Activated CD4-positive, alpha-beta T cell treated with anti-CD3 and anti-CD28 coated beads for 36 hours (primary cell): ENCODE measurements at places on chromosomes 3 and 15. TPM values are rescaled to one million over a fixed set of nuclear protein-coding genes. Genes with fewer than 3 reads are reported as not detected.

- DNase-seq = peak; percentile 34
Measured at GRCh38 chr3:171614318-171614921, 154.2 kb upstream of the TNIK start.

CD200R1 gene
- total RNA-seq = 1.5 TPM

FBXL2 gene
- not detected for total RNA-seq

DNA sequence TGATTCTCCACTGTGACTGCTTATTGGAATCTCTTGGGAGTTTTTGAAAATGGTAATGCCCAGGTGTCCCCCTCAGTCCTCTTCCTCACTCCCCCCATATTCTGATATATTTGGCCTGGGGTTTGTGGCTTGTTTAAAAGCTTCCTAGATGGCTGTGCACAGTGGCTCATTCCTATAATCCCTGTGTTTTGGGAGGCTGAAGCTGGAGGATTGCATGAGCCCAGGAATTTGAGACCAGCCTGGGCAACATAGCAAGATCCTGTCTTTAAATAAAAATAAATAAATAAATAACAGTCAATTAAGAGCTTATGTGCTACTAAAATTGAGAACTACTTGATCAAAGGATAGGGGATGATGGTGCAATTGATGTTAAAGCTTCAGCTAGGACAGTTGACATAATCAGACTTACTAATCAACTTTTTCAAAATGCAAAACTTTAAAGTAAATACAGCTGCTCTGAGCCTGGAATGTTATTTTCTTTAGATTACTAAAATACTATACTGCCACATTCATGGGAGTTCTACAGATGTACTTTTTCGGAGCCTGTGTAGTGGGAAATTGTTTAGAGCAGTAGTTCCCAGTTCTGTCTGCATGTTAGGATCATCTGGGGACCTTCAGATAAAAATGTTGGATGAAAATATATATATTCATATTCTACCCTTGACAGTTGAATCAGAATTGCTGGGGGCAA is 33.4 kb downstream of the ARIH1 start:
- DNase-seq = no peak

DNA sequence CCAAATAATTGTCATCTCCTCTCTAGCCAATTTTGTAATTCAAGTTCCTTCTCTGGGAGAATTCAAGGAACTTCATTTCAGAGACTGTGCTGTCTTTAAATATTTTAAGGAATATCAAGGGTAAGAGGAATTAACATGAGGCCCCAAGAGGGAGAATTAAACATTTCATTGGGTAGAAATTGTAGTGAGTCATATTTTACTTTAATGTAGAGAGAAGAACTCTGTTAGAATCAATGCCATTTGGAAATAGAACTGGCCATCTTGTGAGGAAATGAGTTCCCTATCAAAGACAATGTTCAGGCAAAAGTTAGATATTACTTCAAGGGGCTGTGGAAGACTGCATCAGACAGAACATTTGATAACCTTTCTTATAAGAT is 43.5 kb upstream of the TP63 start:
- DNase-seq = no peak

ADGRG7 gene
- not detected for total RNA-seq

FSIP1 gene
- 0.32 TPM for total RNA-seq

SUSD5 gene
- total RNA-seq = not detected

DNA sequence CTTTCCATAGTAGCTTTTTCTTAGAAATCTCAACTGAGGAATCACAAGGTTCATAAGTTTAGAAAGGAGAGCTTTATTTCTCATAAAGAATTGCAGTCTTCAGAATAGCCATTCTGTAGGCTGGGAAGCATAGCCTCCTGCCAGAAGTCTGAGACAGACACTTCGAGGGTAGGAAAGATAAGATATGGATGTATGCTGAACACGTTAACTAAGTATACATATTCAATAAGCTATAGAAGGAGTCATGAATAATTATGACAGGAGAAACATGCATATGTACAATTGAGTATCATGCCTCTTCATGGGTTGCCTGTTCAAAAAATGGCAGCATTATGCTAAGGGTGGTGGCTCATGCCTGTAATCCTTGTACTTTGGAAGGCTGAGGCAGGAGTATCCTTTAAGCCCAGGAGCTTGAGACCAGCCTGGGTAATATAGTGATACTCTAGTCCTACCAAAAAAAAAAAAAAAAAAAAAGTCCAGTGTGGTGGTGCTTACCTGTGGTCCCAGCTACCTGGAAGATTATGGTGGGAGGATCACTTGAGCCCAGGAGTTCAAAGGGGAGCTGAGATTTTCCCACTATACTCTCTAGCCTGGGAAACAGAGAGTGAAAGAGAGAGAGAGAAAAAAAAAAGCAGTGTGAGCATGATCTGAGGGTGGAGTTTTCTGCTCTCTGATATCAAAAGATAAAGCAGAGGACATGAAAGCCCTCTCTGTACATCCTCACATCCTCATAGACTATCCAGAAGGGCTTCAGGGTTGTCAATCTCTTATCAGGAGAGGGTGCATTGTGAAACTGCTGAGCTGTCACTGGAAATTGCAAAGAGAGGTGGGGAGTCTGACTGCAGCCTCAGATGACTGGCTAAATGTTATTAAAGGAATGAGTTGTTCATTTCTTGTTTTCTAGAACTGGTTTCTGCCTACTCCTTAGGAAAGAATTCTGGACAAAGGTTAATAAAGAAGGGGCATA is 23.6 kb upstream of the CADPS start:
- no peak for DNase-seq

KNL1 gene
- 26.2 TPM for total RNA-seq

SQOR gene
- total RNA-seq = 105 TPM

SIDT1 gene
- 19.0 TPM for total RNA-seq

- peak; percentile 68 for DNase-seq
Measured at GRCh38 chr15:98650417-98651035, 2.2 kb downstream of the IGF1R start.

TRIM42 gene
- not detected for total RNA-seq

DNA sequence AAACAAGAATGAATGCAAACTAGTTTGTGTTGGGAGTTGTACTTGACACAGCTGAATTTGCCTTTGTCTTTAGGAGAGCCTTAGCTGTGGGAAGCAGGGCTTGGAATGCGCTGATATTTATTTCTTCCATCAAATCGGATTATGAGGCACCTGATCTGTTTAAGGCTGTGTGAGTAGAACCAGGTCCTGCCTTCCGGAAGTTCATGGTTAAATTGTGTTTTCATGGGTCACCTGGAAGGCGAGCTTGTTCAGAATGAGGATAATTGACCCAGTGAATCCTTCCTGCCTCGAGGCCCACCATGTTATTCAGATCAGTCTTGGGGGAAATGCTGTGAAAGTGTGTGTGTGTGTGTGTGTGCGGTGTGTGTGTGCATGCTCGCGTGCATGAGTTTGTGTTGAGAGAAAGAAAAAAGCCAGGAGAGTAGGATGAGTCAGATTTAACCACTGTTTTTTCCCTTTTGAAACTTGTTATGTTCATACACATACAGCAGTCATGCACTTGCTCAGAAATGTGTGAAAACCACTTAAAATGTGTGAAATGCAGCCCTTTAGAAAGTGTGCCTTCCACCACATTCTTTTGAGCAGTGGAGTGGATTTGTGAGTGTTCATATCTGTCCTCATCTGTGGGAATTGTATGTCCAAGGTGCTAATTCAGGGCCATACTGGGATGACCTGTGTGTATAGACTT is 36.7 kb downstream of the SMAD3 start:
- DNase-seq = peak; percentile 65

PTPN23 gene
- 25.9 TPM for total RNA-seq

- DNase-seq = no peak
Measured at GRCh38 chr3:27625864-27626263, 96.3 kb downstream of the EOMES start.

MYO5A gene
- total RNA-seq = 22.5 TPM

DNA sequence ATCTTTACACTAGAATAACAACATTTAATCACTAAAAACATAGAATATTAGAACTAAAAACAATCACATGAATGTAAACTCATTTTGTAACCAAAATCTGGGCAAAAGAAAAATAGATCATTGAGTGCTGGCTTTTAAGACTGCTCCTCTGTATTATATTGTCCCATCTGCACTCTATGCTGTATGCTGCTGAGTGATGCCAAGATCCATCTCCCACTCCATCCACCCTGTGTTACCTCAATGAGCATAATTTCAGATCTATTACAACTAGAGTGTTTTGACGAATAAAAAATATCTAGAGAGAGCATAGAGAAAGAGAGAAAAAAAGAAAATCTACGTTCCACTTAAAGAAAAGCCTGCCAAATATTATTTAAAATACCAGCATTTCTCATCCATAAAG is 1060.4 kb downstream of the ZPLD1 start:
- DNase-seq = no peak

SKOR1 gene
- 0.18 TPM for total RNA-seq

TLR9 gene
- 0.59 TPM for total RNA-seq

- DNase-seq = no peak
Measured at GRCh38 chr3:21544076-21544462, 206.9 kb downstream of the ZNF385D start.

GRCh38 chr15:63135804-63136203 is 14.1 kb downstream of the LACTB start:
- DNase-seq = no peak

C3orf85 gene
- total RNA-seq = not detected

DNA sequence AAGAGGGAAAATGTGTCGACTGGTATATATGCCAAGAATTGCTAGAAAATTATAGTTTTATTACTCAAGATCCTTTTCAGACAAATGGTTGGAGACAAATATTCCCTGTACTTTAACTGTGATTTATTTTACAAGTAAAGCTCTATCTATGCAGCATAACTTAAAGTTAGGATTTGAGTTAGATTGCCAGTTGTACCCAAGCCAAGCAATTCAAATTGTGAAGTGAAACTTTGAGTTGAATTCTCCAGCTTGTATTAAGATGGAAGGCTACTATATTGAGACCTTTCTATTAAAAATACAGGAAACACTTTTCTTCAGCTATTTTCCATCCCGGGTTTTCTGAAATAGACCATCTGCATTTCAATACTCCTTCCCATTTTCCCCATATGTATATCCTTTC is 333.1 kb upstream of the RBMS3 start:
- no peak for DNase-seq

CPNE4 gene
- not detected for total RNA-seq

DNA sequence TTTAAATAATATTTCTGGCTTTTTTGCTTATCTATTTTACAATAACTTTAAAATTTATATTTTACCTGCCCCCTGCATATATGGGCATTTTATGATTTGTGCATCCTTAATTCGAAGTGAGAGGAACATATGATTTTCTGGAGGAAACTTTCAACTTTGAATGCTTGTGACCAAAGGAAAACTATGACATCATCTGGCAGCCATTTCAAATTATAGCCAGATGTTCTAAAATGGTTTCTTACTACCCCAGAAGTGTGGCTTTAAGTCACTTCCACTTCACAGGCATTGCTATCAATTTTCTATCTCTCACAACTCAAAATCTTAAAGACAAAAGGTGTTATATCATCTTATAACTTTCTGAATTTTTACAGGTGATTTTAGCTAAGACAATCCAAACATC is 508.8 kb downstream of the RBMS3 start:
- no peak for DNase-seq

GXYLT2 gene
- not detected for total RNA-seq
